ENCODE measurements at places on chromosomes 3 and 15.

- DNase-seq: no peak
These were observed 524.6 kb downstream of the MECOM start for GRCh38 chr3:169138849-169139420.

DNA sequence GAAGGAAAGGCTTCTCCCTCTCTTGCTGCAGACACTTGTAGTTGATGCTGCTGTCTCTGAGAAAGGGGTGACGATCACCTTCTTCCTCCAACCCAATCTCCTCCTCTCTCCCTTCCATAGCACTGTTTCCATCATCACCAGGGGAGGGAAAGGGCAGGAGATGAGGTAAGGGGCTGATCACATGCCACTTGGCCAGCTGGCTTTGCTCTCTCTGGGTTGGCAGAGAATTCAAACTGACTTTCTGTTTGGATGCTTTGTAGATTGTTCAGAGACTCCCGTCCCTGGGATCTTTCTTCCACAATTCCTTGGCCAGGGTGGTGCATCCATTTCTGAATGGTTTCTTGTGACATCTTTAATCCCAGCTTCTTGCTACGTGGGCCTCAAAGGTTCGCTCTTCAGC lies 43.2 kb upstream of the ZNF148 start:
- DNase-seq: no peak

- DNase-seq: no peak
These were observed 84.4 kb upstream of the RAD18 start for GRCh38 chr3:9047452-9048346.

GRCh38 chr3:65665915-65666314 lies 372.8 kb downstream of the MAGI1 start:
- DNase-seq: no peak

GRCh38 chr15:70057931-70058641 lies 39.6 kb downstream of the TLE3 start:
- peak; percentile 13 for DNase-seq

DNA sequence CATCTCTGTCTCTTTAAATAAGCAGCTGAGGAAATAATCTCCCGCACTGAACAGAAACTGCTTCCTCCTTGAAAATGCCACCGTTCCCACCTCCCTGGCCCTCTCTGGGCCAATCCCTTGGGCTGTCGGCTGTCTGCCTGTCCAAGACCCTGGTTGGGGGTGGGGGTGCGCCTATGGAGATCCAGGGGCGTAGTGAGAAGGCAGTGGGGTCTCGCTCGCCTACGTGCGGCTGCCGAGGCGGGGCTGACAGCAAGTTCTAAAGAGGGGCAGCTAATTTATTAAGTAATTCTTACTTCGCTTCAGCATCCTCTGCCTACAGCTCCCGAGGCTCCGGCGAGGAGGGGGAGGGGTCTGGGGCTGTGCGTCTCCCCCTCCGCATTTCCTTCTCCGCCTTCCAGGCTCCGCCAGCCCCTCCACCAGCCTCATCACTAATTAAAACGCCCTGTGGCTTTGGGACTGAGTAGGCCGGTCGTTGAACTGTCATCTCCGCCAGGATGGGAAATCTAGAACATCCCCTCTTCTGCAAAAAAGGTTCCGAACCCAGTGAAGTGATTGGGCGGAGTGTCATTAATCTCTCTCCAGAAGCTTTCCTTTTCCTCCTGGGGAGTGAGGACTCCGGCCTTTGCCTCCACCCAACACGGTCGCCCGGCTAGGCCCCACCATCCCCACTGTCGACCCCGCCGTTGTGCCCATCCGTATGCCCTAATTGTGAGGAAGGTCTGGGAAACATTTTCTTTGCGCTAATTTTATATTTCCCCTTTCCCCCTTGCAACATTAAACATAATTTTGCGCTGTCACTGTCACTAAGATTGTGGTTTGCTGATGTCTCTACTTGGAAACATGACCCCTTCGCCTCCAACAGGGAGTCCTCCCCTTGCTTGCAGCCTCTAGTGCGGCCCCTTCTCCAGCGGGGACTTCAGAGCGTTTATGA lies 16.9 kb downstream of the NR2F2 start:
- DNase-seq: peak; percentile 77

DNA sequence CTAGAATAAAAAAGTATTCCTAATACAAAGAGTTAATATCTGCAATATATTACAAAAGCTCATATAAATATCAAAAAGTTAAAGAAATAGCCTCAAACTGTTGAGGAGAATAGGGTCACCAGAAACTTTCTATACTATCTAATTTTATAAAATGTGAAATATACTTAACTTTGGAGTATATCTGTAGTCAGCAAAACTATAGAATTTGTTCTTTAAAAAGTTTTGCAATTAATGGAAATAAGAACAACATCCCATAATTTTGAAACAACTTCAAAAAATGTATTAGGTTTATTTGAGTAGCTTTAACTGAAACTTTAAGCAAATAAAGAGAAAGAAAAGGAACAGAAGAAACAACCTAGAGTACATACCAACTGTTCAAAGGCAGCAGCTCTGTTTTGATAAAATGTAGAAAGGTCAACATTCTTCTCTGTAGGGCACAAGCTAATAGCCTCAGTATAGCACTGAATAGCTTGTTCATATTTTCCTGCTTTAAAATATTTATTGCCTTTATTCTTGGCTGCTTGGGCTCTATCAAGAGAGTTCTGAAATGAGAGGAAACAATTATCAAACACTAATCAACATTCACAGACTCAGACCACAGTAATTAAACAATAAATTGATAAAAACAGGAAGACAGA lies 14.3 kb downstream of the TOMM70 start:
- DNase-seq: no peak

Measured in uterus (tissue), 4 donors.